Activated naive CD4-positive, alpha-beta T cell treated with anti-CD3 and anti-CD28 coated beads, Interleukin-2, amount 10 ng/mL, durations not matched to agents 7 days and 5 days (primary cell): ENCODE measurements at places on chromosomes 2 and 18.

DNA sequence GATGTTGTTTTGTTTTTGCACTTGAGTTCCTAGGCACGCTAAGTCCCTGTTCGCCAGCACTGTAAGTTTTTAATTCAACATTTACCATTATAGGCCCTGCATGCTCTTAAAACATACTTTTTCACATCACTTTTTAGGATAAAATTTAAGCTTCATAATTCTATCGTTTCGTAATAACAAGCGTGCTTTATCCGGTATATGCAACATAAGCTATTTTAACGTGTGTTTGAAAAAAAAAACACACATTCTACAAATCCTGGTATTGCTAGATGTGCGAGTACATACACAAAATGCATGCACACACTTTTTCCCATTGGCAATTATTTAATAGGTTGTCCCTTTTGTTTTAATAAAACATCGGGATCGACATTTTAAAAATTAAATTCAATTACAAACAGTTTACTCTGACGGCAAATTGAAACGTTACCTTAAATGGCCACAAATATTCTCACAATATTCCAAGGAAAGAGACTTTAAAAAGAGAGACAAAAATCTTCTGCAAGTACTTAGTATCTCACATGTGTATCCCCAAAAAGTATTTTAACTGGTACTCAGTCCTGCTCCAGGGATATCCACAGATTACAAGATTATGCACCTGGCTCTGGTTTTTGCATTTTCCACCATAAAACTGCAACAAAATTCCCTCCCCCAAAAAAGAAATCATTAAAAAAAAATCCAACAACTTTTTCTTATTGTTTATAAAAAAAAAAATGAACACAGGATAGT, 1.0 kb upstream of the TCF4 start:
- DNase-seq: no peak

DNA sequence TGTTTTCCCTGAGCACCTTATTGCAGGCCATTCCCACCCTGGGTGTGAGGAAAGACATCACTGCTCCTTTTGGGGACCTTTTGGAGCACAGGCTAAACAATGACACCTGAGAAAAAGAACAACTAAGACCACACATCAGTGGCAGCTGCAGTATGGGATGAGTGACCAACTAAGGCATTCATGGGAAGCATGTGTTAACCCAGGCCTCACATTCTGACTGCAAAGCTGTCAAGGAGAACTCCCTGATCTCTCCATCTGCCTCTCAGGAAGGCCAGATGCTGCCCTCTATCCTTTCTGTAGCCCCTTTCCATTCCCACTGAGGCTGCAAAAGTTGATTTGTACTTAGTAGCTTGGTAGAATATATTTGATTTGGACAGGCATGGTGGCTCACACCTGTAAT, 277.7 kb upstream of the FBXO11 start:
- DNase-seq: no peak

- peak; percentile 64 for DNase-seq
Measured at GRCh38 chr2:88874063-88874657, 182.7 kb downstream of the RPIA start.

- DNase-seq: no peak
Measured at GRCh38 chr2:187364696-187365095, 83.4 kb downstream of the CALCRL start.

- DNase-seq: no peak
Measured at GRCh38 chr18:22348521-22349316, 69.0 kb downstream of the CTAGE1 start.

DNA sequence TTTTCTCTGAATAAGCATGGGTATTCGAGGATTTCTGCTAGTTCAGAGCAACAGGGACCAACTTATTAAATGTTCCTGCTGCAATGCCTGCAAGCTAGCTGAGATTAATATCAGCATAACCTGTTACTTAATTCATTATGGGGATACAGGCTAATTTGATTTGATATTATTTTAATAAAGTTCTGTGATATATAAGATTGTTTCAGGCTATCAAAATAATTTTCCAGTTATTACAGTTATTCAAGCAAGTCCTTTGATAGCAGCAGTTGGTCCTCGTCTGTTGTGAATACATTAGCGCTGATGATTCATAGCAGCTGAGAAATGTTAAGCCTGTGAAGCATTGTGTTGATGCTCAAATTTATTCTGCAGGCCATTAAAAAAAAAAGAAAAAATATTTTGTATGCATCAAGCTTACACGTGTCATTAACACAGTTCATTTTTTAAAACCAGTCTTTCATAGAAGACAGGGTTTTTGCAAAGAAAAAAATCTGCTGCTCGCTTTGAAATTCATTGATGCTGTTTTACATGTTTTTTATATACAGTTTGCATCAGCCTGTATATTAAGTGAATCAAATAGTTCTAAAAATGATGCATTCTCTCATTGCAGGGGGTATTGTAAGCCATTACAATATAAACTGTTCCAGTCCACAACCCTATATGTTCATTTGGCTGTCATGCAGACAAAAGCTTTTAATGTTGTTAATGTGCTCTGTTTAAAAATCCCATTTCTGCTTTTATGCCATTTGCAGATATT, 482.5 kb downstream of the BCL11A start:
- no peak for DNase-seq

- DNase-seq: no peak
Measured at GRCh38 chr2:84527137-84528129, 11.1 kb downstream of the DNAH6 start.

- peak; percentile 53 for DNase-seq
Measured at GRCh38 chr2:148876595-148877402, 1.8 kb downstream of the KIF5C start.

GRCh38 chr2:71173096-71173495, 42.7 kb downstream of the MPHOSPH10 start:
- DNase-seq: no peak

GRCh38 chr2:111055735-111056134, 65.0 kb upstream of the BCL2L11 start:
- DNase-seq: no peak

DNA sequence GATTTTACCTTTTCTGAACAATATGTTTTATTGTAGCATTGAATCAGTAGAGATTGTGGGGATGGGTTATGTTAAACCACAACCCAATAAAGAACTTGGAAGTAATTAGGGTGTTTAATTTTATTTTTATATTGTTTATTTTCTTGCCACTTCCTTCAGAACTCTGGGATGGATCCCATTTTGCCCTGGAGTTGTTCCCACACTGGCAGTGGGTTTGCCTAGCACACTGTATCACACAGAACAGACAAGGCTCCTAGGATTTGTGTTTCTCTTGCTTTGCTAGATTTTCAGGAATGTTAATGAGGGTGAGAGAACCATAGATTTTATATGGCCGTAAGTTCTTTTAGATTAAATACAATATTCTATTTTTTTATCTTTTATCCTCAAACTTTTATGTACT, 59.0 kb downstream of the TANK start:
- no peak for DNase-seq

DNA sequence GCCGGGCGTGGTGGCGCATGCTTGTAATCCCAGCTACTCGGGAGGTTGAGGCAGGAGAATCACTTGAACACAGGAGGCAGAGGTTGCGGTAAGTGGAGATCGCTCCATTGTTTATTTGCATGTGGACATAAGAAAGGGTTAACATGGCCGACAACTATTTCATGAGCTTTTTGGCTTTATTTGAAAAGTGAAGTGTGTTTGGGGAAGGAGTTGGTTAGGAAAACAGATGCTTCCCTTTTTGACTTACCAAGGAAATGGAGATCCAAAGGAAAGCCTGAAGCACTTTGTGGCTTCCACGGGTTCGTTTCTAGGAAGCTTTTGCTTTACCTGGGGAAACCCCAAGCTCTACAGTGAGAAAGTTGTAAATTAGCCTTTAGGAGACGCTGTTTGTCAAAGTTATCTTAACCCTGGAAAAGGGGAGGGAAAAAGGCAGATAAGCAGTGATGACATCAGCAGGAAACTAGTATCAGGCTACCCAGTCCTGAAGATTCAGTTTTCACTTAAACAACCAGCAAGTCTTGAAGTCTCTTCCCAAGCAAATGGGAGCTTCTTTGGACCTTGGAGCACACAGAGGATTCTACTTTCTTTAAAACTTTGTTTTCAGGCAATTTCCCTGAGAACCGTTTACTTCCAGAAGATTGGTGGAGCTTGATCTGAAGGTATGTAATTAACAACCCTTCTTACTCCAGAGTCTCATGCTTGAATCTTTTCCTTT, at the start of gene CASP10:
CASP10 (plus strand) TSS at position 492 of the 715 bp plus-strand sequence. CDS start 2,637 bp downstream, outside the sequence.
- DNase-seq: peak; percentile 51

DNA sequence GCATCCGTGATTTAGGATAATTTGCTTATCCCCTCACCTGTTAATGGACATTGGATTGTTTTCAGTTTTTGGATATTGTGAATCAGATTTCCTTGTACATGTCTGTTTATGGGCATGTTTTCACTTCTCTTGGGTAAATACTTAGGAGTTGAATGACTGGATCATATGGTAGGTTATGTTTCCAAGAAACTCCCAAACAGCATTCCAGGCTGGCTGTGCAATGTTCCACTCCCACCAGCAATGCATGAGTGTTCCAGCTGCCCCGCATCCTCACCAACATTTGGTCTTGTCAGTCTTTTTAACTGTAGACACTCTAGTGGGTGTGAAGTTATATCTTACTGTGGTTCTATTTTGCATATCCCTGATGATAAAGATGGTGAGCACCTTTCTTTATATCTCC, 8.9 kb upstream of the LRRFIP1 start:
- DNase-seq: no peak

- no peak for DNase-seq
Measured at GRCh38 chr2:45403036-45403435, 208.0 kb downstream of the SRBD1 start.

DNA sequence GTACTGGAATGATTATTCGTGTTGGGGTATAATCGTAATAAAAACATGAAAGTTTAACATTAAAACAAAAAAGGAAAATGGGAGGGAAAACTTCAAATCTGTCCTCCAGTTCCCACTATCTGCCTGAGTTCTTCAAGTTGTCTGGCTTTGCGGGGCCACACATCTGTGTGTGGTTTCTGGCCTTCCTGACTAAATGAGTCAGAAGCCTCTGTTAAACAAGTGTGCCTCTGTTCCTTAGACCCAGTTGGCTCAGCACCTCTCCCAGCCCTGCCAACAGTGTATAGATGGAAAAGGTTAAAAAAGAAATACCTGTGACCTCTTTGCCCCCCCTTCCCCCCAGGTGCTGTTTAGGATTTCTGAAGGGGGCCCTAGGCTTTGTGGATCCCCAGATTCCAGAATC, 30.2 kb downstream of the XDH start:
- no peak for DNase-seq

DNA sequence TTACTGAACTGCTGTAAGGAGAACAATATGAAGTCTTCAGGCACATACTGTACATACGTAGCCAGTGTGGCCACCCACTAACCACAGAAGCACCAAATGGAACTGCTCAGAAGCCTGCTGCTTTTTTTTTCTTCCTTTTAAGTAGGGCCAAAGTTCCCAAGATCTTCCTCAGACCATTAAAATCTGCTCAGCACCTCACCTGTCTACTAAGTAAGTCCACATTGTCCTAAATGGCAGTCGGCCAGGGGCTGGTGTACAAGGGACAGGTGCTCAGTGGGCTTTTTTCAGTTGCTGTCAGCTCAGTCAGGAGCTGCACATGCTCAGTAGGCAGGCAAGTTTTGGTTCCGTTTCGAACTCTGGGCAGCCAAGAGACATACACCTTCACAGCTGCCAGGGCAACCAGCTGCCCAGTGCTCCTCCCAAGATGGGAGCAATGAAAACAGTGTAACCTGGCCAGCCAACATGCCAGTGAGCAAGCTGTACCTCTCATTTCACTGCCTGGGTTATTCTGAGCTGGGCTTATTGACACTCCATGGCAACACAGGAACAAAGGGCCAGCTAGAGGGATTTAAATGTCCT, 86.1 kb downstream of the ACVR1 start:
- DNase-seq: peak; percentile 25

GRCh38 chr2:103960951-103961350, 893.0 kb upstream of the POU3F3 start:
- no peak for DNase-seq

DNA sequence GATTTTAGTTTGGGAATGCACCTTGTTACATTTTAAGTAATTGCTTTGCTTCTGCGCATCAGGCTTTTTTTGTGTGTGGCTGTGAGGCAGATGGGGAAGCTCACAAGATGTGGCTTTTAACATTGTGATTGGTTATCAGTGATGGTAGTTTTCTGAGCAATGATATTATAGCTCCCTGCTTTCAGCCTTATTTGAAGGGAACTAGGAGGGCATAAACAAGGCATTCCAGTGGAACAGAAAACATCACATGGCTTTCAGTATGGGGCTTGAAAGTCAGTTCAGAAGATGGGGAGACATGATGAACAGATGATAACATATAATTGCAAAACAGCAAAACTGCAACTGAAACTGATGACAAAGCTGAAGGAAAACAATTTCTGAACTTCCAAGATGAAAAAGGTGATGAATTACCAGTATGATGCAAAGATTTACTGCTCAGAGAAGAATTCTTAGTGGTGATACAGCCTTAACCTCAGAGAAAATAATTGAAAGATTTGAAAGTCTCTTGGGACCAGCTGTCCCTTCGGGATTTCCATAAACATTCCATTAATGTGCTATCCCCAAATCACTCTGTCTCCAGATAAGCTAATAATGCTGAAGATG, 439.7 kb downstream of the RND3 start:
- DNase-seq: no peak
